ENCODE measurements at places on chromosomes 1 and 21.

DNA sequence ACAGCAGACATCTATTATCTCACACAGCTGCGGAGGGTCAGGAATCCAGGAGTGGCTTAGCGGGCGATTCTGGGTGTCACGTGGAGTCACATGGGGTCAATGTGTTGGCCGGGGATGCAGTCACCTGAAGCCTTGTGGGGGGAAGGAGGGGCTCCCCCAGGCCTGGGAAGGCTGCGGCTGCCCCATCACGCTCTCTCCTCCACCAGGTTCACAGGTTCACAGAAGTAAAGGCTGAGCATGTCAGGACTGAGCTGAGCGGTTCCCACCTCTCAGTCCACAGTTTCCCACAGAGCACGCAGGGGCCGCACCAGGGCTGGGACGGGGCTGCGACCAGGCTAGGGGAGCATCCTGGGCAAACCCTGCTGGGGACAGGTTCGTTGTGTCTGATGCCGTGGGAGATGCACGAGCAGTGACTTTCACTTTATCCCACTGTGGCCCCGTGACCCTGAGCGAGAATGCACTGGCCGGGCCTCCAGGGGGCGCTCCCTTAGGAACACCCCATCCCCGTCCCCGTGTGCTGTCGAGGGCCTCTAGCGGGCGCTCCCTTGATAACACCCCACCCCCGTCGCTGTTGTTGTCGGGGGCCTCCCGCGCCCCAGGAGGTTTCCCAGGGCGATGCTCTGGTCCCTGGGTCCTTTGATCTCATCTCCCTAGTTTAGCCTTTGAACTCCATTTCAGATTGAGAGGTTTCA, 73.2 kb upstream of the TRAPPC10 start:
- DNase-seq: no peak

DNA sequence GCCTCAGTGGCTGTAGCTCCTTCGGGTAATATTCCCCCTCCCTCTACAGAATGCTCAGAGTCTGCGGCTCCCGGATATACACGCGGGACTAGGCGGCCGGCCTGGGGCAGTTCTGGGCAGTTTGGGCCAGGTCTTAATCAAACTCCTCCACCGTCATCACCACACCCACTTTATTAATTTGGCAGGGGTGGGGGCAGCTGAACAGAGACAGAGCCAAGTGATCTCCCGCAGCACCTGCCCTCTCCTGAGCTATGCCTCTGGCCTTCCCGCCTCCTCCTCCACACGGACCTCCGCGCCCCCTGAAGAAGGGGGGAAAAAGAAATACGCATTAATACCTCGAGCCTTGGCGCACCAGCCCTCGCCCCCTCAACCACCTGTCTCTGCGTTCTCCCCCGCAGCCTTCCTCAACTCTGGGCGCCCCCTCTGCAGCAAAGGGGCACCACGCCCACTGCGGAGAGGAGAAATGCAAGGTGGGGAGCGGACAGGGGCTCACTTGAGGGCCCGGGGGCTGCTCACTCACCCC, 42.6 kb downstream of the CD34 start:
- DNase-seq: no peak

GRCh38 chr1:8212580-8213031, 105.3 kb upstream of the SLC45A1 start:
- DNase-seq: no peak

- DNase-seq: no peak
Measured at GRCh38 chr1:68083686-68084085, 33.3 kb upstream of the DIRAS3 start.

All from kidney epithelial cell (primary cell).